ENCODE measurements at places on chromosomes 3 and 15.

- no peak for DNase-seq
Measured at GRCh38 chr3:141240286-141240685, 8.7 kb downstream of the PXYLP1 start.

- DNase-seq, result peak; percentile 96
Measured at GRCh38 chr15:70892002-70892911, at the start of the genes LRRC49 and THAP10. Gene LRRC49 (plus strand): TSS chr15:70892826. CDS start chr15:70892895, 69 bp downstream. Gene THAP10 (minus strand): TSS chr15:70892433. CDS start chr15:70892272, 161 bp downstream.

- DNase-seq, result no peak
Measured at GRCh38 chr3:169186596-169186995, 476.9 kb downstream of the MECOM start.

DNA sequence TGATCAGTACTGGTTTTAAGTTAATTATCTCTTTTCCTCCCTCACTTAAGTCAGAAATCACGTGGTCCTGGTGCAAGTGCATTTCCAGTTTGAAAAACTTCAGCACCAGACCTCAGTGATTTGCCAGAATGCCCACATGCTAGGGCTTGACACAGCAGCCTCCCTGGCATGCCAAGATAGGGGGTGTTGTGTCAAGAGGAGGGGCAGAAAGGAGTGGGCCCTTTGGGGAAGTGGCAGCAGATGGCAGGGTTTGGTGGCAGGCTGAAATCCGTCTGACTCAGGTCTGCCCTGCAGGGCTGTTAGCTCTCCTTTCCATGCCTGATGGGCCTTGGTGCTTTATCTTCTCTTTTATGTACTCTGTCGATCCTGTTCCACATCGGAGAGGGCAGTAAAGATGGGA, 23.4 kb downstream of the PXK start:
- DNase-seq, result no peak

GRCh38 chr3:177744873-177745606, 547.8 kb upstream of the TBL1XR1 start:
- peak; percentile 86 for DNase-seq

- DNase-seq, result no peak
Measured at GRCh38 chr3:98930413-98930812, 28.9 kb upstream of the DCBLD2 start.

DNA sequence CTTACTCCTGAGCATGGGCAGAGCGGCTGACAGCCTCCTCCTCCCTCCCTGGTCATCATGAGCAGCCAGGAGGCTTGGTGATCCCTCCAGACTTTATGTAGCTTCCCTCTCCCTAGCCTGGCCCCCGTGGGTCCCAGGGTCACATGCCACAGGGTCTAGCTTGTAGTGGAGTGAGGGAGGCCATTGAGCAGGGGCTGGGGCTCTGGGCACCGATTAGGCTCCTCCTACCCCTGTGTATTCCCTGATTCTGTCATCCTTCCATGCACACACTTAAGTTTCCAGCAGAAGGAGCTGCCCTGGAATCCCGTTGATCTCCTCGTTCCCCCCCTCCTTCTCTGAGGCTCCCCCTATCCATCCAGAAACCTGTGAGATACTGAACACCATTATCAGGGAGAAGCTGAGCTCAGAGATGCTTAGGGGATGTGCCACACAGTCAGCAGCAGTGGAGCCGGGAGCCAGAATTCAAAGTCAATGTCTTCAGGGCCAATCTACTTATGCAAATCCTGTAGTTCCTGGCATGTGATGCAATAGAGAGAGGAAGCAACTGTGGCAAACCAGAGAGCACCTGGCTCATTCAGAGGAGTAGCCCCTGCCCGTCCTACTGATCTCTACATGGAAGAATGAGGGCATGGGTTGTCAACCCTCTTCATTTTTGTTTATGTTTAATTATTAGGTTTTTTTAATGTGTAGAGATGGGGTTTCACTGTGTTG, 17.2 kb downstream of the CCDC33 start:
- DNase-seq, result no peak

- no peak for DNase-seq
Measured at GRCh38 chr3:71189480-71189879, 394.0 kb downstream of the FOXP1 start.

- no peak for DNase-seq
Measured at GRCh38 chr15:72562386-72562785, 88.3 kb downstream of the ARIH1 start.

GRCh38 chr3:49699281-49699979, 10.1 kb downstream of the RNF123 start:
- peak; percentile 52 for DNase-seq

GRCh38 chr15:72116731-72117485, 1.0 kb downstream of the MYO9A start:
- peak; percentile 56 for DNase-seq

GRCh38 chr3:9448071-9448470, 50.7 kb downstream of the SETD5 start:
- no peak for DNase-seq

DNA sequence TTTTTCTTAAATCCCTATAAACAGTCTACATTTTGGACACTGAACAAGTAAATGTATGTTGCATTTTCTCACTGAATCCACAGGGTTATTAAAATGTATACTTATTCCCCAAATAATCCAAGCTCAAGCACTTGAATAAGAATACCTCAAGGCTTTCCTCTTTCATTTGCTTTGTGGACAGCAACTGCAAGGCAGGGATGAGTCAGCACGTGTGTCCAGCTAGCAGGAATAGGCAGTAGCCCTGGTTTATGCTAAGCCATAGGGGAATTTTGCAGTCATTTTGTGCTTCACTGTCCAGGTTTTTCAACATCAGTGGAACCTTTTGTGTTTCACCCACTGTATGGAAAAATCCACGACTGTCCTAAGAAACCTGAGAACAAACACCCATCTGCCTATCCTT, 96.7 kb upstream of the KCNMB2 start:
- DNase-seq, result peak; percentile 67

GRCh38 chr15:95845862-95846515, 484.5 kb upstream of the NR2F2 start:
- no peak for DNase-seq

GRCh38 chr3:35473956-35474355, 165.4 kb upstream of the ARPP21 start:
- DNase-seq, result no peak

DNA sequence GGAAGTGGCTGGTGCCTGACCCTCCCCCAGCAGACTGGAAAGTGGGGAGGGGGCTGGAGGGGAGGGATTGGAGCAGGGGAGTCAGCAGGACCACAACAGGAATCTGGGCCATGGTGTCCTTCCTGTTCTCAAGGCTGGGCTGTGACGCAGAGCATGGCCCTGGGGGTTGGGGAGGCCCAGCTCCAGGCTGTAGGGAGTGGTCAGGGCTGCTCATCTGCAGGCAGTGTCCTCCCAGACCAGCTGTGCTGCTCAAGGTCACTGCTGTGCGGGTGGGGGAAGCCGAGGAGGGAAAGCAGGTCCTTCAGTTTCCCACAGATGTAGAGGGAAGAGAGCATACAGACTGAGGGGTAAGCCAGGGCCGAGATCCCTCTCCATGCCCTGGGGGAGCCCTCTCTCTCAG, 40.7 kb downstream of the CYP11A1 start:
- DNase-seq, result no peak

- DNase-seq, result no peak
Measured at GRCh38 chr15:51260202-51260601, 78.2 kb downstream of the CYP19A1 start.

- no peak for DNase-seq
Measured at GRCh38 chr3:64397573-64397972, 172.3 kb upstream of the PRICKLE2 start.

- no peak for DNase-seq
Measured at GRCh38 chr3:119318876-119319275, 24.7 kb downstream of the ARHGAP31 start.

- no peak for DNase-seq
Measured at GRCh38 chr3:52866427-52866826, 30.9 kb downstream of the STIMATE start.

- no peak for DNase-seq
Measured at GRCh38 chr3:63308072-63308471, 30.0 kb downstream of the SYNPR start.

GRCh38 chr3:46923559-46924350, 46.2 kb downstream of the PTH1R start:
- peak; percentile 71 for DNase-seq

GRCh38 chr15:42270551-42270950, 2.5 kb upstream of the GANC start:
- no peak for DNase-seq

DNA sequence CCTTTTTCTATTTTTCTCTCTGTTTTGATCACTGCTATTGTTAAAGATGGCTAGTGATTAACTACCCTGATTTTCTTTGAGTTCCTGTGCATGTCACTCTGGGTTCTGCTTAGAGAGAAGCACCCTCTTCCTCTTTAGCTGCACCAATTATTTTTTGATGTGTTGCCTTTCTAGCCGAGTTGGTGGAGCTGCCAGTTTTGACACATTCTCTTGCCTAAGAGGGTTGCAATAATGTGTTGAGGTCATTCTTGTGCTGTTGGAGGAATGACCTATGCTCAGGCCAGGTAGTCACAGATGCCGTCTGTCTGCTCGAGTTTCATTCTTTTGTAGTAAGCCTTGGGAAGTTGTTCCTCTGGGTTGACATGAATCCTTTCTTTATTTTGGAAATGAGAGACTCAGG, 84.6 kb upstream of the DPH6 start:
- DNase-seq, result no peak

DNA sequence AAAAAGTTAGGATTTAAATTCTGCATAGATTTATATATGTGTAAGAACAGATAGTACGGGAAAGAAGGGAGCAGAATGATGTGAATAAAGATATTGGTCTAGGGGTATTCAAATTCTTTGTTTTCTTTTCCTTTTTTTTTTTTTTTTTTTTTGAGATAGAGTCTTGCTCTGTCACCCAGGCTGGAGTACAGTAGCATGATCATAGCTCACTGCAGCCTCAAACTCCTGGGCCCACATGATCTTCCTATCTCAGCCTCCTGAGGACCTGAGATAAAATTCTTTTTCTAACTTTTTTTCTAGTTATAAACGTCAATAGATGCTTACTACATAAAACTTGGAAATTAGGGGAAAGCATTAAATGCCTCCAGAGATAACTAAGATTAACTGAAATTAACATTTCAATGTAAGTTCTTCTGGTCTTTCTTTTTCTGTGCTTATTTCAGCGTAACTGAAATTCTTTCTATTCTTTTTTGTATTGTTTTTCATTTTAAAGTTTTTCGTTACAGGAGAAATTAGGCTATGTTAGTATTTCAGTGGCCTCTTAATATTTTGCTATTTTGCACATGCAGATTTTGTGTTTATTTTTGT, 29.2 kb downstream of the UBE2Q2 start:
- DNase-seq, result no peak

DNA sequence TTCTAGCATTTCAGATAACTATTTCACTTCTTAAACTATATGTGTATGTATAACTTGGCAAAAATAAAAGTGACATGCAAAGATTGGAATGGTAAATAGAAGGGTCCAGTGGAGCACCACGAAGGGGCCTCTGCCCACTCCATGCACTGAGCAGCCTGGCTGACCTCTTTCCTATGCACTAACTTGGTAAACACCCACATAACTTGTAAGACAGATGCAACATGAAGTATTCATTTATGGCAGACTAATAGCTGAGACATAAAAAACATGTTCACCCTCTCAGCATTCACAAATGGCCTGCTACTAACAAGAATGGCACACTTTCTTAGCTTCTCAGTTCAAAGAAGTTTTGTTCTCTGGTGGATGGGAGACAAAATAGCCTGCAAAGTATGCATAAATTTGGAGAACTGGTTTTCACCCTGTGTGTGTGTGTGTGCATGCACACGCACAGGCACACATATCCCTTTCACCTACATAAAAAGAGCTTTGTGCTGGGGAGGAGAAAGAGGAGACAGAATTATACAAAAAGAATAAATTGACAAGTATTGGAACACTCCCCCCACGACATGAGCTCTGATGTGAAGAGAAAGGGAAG, 26.5 kb upstream of the RYK start:
- no peak for DNase-seq

All from astrocyte of the hippocampus (primary cell).